NCI-H2081 treated with DMSO at 0.1 percent for 48 hours (cell line): ENCODE measurements at places on chromosomes 6 and 20.

- no peak for DNase-seq
Observed at GRCh38 chr6:158071121-158072082, 89.7 kb downstream of the SYNJ2 start.

- no peak for DNase-seq
Observed at GRCh38 chr6:157717340-157717748, 105.7 kb upstream of the SNX9 start.

GRCh38 chr6:153003366-153003690 lies 819 bp upstream of the MTRF1L start:
- DNase-seq: no peak

DNA sequence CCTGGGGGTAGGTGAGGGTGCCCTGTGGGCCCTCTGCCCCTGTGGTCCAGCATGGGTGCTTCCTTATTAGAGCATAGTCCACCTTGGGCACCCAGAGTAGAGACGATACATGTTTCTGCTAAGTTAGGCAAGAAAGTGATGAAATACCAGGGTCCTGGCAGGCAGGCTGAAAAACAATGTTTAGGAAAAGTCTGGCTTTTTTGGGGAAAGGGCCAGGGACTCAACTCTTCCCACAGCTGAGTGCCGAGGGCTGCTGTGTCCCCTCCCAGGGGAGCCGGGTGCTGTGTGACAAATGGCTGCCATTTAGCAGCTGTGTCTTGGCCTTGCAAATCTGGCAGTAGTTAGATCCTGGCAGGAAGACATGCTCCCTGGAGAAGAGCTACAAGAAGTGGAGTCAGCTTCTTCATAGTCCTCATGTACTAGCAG lies 61.5 kb downstream of the RREB1 start:
- DNase-seq: no peak

GRCh38 chr6:89172131-89172530 lies 26.3 kb downstream of the PM20D2 start:
- no peak for DNase-seq

GRCh38 chr6:84665401-84665800 lies 99.0 kb downstream of the TBX18 start:
- no peak for DNase-seq

DNA sequence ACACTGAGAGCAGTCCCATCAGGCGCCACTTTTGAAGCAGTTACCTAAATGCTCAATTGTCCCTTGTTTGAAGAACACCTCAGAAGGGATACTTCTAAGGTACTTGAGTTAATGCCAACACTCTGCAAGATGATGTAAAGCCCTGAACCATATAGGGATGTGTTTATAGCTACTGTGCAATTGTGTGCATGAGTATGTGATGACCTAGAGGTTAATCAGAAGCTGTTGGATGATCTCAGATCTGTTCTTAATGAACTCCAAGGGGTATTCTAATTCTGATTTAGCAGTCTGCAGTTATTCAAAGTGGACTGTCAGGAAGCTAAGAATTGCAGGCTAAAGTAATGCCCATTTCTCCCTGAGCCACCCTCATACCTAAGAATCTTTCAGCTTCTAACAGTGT lies 158.3 kb downstream of the TMEM242 start:
- no peak for DNase-seq

DNA sequence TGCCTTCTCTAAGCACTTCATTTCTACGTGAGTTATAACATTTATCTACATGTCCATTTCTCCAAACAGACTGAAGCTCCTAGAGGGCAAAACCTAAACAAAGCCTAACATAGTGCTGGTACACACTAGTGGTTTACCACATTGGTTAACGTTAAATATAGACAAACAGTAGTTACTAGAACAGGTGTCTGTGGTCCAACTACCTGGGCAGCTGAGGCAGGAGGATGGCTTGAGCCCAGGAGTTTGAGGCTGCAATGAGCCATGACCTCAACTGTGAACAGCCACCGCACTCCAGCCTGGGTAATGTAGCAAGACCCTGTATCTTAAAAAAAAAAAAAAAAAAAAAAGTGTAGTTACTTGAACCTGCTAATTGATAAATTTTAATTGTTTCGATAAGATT lies 26.5 kb downstream of the PTPRK start:
- no peak for DNase-seq

DNA sequence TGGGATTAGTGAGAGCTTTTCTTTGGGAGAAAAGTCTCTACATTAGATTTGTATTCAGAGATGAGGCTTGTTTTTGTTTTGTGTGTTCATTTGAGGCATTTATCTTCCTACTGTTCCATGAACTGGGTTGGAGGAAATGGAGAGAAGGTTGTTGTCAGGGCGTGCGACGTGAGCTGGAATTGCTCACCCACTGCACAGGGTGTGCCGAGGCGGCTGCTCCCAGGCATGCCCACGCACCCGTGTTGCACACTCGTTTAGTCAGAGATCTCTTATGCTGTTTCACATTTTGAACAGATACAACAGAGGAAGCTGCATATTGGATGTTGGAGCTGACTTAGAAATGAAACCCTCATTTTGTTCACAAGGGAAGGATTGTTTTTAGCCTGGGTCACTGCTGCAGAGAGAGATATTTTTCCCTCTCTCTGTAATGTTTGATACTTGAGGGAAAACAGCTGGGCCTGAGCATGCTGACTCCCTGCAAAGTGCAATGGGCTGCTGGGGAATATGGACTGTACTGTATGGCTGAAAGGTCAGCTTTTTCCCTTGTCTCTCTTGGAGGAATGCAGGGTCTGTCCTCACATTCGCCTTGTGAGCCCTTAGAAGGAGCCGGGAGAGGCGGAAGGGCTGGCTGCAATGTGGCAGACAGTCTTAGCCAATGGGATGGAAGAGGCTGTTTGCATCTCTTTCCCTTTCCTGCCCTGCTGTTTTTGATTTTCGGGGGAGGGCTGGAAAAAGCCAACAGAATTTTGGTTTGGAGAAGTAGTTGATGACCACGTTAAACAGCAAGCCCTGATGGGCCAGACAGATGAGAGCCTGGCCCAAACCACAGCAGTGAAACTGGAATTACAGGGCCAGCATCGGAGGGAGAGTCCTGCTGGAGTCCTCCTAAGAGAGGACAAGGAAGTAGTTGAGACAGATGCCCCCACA lies 170.8 kb downstream of the SASH1 start:
- DNase-seq: no peak

GRCh38 chr6:57247603-57248002 lies 25.5 kb upstream of the RAB23 start:
- no peak for DNase-seq

DNA sequence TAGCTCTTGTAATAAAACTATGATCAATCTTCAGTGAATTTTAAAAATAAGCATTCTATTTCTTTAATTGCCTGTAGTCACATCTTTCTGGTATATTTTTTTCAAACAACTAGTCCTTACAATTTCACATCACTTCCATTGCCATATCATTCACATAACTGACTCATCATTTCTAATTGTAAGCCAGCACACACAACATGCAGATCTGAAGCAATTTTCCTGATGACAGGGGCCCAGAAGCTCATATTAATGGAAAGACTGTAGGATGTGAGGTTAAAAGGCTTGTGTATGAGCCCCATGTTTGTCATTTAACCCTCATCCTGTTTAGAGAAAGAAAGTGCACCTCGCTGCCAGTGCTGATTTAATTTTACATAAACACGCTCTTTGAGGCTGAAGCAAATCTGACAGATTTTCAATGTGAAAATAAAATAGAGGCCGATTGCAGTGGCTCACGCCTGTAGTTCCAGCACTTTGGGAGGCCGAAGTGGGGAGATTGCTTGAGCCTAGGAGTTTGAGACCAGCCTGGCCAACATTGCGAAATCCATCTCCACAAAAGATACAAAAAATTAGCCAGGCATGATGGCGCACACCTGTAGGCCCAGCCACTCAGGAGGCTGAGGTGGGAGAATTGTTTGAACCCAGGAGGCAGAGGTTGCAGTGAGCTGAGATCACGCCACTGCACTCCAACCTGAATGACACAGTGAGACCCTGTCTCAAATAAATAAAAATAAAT lies 40.1 kb upstream of the LTV1 start:
- DNase-seq: no peak

DNA sequence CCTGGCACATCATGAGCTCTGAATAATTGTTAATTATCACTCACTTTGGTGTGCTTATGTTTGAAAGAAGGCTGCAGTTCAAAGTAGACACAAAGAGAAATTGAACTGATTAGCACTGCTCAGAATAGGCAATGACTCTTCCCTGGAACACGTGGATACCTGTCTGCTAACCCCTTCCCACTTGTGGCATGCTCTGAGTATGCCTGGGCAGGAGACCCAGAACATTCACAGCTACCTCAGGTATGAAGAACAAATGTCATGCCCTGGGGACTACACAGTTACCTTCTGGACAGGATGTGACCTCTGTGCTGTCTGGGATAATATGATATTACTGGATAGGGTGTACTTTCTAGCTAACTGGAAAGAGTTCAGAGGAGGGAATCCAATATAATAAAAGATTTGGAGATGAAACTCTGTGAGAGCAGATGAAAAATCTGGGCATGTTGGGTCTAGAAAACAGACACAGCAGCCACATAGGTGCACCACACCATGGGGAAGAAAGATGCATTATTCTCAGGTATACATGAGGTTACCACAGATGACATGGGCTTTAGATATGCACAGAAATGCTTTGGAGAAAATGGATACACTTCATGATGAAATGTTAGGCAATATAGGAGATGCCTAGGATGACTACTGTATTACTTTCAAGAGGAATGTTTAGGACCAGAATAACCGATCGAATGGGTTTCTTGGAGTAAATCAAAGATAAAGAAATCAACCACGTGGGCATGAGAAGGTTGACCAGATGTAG lies 324.2 kb upstream of the PREP start:
- DNase-seq: no peak

DNA sequence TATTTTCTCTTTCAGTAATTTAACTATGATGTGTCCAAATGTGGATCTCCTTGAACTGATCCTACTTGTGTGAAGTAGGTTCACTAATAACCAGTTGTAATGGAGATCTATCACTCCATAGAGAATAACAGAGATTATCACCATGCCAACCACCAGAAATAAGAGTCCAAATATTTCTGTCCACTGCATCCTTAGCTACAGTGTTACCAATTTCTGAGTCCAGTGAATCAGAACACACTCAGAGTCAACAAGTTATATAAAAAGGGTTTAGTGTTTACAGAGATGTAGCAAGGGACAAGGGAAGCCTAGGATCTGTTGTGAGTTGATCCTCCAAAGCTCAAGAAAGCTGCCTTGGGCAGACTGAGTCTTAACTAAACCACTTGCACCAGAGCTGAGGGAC lies 882.8 kb downstream of the TBC1D32 start:
- DNase-seq: no peak
